ENCODE measurements at places on chromosomes 7 and 10.

DNA sequence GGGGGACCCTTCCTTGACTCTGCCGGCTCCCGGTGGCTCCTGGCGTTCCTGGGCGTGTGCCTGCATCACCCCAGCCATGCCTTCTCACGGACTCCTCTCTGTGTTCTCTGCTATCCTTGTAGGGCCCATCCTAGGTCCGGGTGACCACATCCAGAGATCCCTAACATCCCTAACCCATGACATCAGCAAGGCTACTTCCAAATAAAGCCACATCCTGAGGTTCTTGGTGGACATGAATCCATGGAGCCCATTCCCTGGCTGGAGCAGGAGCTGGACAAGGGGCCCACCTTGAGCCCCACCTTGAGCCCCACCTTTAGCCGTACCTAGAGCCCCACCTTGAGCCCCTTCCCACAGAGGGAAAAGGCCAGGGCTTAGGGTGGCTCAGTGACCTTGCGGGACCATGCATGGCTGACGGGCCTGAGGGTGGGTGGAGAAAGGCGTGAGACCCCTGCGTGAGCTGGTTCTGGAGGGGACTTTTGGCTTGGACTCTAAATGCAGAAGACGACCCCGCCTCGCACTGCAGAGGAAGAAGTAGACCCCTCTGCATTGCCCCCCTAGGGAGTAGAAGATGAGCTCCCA is 58.5 kb upstream of the INPP5A start:
- DNase-seq: no peak

GRCh38 chr7:73977619-73978618 is 50.1 kb upstream of the ELN start:
- DNase-seq: no peak

GRCh38 chr10:6275022-6275997 is 72.6 kb downstream of the PFKFB3 start:
- peak; percentile 86 for DNase-seq

DNA sequence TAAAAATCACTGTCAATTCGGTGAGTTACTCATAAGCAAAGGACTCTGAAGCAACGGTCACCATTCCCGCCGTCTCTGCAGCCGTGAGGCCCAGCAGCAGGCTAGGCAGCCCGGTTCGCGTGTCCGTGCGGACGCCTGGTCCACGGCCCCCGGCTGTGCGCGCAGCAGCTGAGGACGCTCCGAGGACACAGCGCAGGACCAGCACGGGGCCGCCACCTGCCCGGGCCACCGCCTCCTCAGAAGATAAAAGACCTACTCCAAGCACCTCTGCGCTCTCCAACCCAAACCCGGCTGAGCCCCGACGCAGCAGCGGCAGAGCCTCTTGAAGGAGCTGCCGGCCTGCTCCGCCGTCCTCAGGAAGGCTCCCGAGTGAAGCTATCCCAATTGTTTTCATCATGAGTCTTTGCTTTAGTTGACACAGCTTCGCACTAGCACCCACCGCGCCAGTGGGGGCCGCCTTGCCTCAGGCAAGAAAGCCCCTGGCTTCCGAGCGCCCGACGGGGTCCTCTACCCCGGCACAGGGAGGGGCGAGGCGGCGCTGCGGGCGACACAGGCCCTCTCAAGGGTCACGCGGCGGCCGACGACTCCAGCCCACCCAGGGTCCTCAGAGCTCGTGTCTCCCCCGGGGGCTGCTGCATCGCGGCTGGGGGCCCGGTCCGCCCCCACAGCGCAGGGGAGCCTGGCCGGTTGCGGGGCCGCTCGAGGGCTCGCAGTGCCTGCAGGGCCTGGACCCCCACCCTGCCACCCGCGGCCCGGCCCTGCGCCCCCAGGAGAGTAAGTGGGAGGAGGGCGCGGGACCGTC is 16.9 kb upstream of the GPR146 start:
- DNase-seq: no peak

GRCh38 chr10:6141296-6142151 is 52.7 kb downstream of the RBM17 start:
- no peak for DNase-seq

DNA sequence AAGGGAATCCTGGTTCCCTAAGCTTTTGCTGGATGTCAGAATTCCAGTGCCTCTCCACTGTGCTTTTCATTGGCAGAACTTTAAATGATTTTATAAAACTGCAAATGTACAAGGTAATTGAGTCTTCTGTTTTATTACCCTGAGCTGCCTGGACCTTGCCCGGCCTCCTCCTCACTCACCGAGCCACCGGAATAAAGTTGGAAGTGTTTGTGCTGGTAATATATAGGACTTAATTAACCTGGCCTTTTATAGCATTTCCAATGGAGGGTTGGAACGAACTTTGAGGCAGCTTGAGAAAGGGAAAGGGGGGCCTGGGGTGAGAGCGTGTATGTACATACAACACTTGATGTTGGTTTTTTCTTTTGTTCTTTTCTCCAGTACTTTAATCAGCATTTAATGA is 43.4 kb downstream of the ZNF503 start:
- DNase-seq: no peak

GRCh38 chr10:66625709-66626590 is 299.9 kb upstream of the LRRTM3 start:
- DNase-seq: no peak

DNA sequence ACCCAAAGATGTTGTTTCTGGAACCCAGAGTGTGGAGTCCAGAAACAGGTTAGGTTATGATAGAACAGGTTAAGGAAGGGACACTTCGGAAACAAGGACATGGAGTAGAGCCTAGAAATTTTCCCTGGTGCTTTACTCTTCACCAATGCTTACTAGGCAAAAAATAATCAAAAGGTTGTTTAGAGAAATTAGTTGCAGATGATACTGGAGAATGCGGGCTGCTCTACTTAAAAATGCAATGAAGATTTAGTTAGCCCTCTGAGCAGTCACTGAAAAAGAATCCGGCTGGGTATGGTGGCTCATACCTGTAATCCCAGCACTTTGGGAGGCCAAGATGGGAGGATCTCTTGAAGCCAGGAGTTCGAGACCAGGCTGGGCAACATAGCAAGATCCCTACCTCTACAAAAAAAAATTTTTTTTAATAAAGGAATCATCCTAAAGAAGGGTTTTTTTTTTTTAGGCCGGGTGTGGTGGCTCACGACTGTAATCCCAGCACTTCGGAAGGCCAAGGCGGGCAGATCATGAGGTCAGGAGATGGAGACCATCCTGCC is 3.3 kb upstream of the UBE2H start:
- DNase-seq: no peak

GRCh38 chr10:59905731-59906416 is 482 bp downstream of the CCDC6 start:
- DNase-seq: no peak

DNA sequence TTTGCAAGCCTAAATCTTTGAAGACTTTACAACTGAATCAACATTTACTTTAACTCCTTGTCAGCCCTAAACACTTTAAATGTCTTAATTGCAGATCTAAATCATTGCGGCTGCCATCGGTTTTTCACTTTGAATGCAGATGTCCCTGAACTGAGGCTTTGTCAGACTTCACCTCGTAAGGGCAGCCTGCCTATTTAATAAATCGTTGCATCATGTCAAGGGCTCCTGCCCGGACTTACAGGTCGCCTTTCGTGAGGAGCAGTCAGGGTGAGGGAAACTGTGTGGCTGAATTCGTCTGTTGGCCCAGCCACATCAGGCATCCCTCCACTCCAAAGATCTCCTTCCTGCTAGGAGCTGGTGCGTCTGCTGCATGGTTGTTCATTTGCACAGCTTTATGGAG is 368.2 kb upstream of the NPVF start:
- no peak for DNase-seq

GRCh38 chr7:2515424-2516193 is 4.0 kb upstream of the LFNG start:
- no peak for DNase-seq

GRCh38 chr10:13809427-13809826 is 222.7 kb downstream of the PRPF18 start:
- no peak for DNase-seq

DNA sequence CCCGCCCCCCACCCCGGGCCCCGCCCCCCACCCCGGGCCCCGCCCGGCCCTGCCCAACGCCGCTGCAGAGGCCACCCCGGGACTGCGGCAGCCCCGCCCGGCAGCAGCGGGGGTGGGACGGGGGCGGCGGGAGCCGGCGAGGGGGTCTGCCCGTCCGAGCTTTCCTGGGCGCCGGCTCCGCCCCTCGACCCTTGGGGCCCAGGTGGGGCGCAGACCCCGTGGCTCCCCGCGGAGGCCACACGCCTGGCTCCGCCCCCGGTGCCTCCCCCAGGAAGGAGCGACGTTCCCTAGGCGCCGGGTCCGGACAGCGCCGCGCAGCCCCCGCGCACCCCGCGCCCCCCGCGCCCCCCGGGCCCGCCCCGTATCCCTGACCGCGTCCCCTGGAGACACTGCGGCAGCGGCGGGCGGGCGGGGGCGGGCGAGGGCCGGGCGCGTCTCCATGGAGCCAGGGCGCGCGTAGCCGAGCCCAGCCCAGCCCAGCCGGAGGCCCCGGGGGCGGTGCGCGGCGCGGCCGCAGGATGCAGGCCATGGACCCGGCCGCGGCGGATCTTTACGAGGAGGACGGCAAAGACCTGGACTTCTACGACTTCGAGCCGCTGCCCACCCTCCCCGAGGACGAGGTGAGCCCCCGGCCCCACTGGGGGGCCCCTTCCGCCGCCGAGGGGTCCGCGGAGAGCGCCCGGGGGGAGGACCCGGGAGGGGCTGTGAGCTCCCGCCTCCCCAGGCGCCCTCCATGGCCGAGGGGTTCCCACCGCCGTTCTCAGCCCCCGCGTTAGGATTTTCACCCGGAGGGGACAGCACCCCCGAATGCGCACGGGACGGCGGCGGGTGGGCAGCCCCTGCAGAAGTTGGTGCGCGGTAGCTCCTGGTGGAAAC is at the start of gene KNDC1:
Gene KNDC1, plus strand, starts transcription at position 270 of the 876 bp plus-strand sequence. Its CDS starts 249 bp downstream, at position 519.
- DNase-seq: no peak

DNA sequence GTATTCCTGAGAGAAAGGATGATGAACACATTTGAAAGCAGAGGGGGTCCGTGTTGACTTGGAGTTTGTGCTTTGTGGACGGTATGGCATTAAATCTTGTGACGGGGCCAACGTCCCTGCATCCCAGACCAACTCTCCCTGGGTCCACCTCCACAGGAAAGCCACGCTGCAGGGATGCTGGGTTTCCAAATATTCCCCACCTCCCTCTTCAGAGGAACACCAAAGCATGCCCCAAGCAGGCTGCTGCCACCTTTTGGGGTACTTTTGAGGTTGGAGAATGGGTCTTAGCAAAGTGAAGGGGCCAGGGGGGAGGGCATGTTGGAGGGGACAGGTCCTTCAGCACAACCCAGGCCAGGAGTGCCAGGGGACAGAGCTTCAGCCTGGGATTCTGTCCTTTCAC is 504.4 kb downstream of the TCERG1L start:
- DNase-seq: no peak

- DNase-seq: no peak
Measured at GRCh38 chr7:44158873-44159631, 17.9 kb upstream of the MYL7 start.

DNA sequence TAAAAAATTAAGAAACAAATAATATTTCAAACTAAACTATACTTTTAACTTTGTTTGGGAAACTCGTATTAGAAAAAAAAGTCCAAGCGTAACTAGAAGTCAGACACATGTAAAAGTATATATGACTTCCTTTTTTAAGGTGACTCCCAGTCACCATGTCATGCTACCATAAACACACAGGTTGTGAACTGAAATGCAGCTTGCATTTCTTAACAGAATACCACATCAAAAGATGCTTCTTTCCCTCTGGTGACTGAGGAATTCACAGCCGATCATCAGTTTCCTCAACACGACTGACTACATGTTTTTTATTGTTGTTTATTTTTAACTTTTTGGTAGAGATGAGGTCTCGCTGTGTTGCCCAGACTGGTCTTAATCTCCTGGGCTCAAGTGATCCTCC is 445.0 kb downstream of the PARD3 start:
- no peak for DNase-seq

DNA sequence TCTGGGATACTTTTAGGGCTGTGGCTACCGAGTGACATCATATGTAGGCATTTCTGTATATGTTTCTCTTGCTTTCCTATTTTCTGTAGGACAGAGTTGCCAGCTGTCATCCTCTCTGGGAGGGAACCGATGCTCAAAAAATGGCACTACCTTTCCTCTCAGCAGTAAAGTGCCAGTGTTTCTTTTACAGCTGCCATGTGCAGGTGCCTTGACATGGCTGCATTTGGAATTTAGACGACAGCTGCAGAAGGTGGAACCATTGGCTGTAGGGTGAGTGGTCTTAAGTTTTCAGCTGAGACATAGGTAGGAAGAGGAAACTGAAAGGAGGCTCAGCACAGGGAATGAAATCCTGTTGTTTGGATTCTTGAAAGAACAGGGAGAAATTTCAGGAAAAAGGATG is 20.2 kb upstream of the RPA3 start:
- DNase-seq: no peak

- no peak for DNase-seq
Measured at GRCh38 chr10:91115618-91116390, 104.7 kb upstream of the PCGF5 start.

DNA sequence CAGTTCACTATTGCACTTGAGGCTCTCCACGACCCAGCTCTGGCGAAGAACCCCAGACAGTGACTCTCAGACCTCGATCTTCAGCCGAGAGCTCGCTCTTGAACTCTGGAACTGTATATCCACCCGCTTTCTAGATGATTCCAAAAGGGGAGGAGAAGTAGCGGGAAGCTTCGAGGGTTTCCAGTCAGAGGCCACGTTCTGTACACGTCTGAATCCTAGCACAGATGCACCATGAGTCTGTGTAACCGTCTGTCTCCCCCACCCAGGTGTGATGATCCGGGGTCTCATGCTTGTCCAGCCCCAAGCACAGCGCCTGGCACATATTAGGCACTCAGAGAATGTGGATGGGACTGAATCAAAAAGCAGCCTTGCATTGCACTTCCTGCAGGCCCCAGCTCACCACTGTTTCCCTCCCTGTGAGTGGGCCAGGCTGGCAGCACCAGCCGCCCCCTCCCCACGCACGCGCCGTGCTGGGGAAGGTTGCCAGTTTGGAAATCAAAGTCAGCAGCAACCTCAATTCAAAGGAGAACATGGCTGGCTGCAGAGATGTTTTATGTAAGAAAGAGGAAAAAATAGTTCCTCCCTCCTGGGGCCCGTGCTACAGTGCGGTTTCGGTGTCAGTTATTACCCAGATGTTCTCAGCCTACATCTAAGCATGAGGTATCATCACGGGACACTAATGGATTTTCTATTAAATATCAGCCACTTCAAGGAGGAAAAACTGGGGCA is 5.7 kb downstream of the GRID2IP start:
- no peak for DNase-seq

DNA sequence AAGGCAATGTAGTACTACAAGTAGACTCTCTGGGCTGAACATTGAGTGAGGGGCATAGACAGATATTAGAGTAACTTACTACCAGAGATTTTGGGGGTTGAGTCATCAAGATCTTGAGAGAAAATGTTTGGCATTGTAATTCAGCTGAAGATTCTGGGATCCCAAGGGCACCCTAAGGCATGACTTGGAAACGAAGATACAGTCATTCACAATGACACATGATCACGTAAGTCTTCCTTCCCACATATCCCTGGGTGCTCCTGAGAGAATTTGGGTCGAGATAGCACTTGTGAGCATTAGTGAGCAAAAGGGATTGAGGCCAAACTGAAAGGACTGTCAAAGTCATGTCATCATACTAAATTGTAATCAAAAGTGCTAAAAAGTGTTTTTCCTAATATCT is 192.5 kb upstream of the PCLO start:
- no peak for DNase-seq

- no peak for DNase-seq
Measured at GRCh38 chr10:62083412-62084267, 182.1 kb downstream of the ARID5B start.
